NCI-H2081 treated with DMSO at 0.1 percent for 48 hours (cell line): ENCODE measurements at places on chromosomes 16 and 17.

DNA sequence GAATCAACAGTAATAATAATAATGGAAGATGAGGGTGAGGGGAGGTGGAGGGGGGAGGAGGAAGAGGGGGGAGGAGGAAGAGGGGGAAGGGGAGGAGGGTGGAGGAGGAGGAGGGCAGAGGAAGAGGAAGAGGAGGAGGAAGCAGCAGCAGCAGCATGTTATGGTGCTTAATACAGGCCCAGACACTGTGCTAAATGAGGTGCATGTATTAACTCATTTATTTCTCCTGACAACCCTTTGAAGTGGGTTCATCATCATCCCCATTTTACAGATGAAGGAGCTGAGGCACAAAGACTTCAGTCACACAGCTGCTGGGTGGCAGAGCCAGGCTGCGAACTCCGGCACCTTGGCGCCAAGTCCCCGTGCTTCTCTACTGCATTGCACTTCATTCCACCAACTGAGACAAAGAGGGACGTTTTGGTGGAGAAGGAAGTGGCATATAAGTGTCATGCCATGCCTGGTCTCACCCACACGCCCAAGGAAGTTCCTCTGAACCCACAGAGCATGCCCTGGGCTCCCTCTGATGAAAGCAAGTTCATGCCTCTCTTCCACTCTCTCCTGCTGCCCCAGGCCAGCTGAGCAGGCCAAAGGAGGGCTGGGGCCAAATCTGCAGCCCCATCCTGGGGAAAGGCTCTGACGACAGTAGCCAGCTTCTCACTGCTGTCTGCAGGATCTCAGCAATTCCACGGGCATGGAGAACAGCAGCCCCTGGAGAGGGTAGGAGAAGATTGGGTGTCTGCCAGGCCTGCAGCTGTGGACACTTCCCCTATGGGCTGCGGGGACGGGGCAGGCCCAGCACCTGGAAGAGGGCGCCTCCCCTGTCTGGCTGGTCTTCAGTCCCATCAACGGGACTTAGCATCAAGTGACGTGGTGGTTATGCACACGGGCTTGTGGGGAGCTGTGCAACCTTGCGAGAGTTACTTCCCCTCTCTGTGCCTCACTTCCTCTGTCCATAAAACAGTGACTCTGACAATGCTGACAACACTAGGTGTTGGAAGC, 21.8 kb downstream of the XYLT1 start:
- DNase-seq: no peak

DNA sequence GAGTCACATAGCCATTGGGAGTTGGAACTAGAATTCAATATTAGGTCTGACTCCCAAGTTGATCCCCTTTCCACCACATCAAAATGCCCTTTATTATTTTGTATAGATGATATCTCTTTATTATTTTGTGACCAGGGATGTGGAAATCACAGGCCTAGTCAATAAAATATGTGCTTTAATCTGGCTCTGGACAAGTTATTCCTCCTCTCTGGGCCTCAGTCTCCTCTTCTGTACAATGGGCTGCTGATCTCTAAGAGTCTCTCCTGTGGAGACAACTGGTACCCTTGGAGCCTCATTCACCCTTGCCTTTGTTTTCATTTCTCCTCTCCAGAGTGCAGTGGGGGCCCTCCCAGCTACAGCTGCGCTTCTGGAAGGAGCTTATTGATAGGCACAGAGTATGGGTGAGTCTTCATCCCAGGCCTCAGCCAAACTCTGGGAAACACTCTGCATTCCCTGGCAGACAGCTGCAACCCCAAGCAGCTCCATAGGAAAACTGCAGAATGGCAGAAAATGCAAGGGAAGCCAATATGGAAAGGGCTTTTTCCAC, 4.3 kb upstream of the ABAT start:
- no peak for DNase-seq

DNA sequence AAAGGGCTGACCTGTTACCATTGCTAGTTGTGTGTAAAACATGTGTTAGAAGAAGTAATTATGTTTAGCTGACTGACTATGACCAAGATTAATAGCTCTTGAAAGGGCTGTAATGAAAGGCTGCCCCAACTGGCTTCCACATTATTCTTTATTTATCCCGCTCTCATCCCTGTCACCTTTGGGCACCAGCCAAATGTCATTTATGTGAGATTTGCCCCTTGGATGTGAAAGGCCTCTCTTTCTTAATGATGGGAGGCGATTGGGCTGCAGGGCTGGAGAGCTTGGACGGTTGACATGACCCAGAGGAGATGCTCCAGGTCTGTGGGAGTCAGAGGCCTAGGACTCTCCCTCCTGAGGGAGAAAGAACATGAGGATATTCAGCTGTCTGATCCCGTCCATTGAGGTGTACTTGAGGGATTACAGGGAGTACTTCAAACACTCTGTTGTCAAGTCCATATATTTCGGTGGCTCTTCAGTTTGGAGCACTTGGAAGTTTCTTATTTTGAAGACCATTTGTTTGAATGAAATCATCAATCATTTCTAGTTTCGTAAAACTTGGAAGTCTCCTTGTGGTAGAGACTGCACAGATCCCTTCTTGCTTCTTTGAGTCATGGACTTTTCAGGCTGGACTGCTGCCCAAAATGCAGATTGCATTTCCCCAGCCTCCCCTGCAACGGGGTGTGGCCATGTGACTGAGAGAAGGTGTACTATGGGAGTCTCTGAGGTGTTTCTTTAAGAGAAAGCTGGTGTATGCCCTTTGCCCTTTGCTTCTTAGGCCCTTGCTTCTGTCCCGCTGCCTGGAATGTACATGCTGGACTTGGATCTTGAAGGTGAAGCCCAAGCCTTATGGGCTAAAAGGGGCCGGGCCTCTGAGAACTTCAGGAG, 51.3 kb downstream of the FTO start:
- peak; percentile 9 for DNase-seq

- DNase-seq: no peak
These were observed 8.6 kb downstream of the DNAAF1 start for GRCh38 chr16:84153660-84154214.

GRCh38 chr17:66813296-66813695, 21.6 kb upstream of the CACNG5 start:
- no peak for DNase-seq

DNA sequence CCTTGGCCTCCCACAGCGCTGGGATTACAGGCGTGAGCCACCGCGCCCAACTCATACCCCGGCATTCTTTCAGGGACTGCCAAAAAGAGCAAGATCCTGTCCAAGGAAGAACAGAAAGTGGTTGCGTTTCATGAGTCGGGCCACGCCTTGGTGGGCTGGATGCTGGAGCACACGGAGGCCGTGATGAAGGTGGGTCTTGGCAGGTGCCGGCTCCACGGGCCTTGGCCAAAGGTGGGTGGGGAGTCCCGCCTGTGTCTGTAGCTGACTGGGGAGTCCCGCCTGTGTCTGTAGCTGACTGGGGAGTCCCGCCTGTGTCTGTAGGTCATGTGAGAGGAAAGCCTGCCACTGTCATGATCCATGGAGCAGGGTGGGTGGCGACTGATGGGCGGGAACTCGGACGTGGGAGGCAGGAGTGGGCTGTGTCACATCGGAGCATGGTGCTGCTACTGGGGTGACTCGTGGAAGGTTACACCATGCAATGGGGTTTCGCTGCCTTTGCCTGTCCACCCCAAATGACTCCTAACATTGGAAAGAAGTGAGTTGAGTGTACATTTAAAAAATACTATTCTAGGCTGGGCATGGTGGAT, 10.0 kb upstream of the RPL13 start:
- DNase-seq: no peak

DNA sequence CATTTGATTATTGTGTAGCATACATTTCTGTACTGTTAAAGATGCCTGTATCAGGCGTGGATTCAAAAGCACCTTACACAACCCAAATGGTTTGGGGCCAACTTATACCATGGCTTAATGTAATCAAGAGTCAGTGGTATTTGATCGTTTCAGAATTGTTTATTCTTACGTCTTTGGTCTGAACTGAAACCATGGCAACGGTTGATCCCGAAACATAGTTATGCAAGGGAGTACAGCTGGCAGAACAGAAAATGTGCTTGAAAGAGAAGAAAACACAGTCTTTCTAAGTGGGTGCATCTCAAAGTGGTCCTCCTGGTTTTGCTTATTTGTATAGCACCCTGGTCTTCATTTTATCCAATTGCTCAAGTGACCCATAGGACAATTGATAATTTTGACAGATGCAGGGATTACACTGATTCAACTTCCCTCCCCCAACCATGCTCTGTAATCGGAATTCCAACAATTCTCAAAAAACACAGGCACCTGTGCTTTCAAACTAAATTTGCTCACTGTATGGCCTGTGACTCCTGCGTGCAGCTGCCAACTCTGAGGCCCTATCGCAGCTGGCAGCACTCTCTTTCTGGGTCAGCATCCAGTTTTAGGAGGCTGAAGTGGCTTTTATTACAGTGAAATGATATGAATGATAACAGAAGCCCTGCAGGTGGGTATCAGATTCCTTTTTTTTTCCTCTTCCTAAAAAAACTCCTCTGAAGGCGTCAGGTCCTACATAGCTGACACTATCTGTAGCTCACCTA, 77.0 kb upstream of the AXIN2 start:
- DNase-seq: no peak

DNA sequence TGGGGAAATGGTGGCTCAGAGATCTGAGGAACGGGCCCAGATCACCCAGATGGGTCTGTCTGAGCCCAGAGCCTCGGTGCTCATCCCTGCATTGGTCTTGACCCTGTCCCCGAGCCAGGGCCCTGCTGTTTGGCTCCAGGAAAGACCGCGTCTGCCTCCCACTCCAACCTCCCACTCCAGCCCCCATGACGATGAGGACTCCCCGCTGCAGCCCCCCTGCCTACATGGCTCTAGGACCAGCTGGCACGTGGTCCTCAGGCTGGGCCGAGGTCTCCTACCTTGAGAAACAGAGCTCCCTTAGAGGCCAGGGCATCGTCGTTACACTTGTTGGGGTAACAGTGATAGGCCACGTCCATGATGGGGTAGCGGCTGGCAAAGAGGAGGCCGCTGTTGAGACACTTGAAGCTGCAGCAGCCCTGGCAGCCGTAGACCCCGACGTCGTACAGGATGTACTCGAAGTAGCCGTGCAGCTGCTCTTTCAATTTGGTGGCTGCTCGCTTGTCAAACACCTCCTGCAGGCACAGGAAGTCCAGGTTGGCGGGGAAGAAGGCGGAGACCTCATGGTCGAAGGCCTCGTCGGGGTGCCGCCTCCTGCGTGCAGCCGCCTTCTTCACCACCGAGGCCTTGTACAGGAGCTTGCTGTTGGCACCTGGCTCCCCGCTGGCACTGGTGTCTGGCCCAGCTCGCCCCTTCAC, 59.9 kb downstream of the PRMT7 start:
- DNase-seq: no peak

GRCh38 chr17:34306466-34306865, 12.8 kb upstream of the CCL8 start:
- DNase-seq: no peak

GRCh38 chr16:17147942-17148341, 322.8 kb downstream of the XYLT1 start:
- no peak for DNase-seq

- no peak for DNase-seq
These were observed 43.4 kb upstream of the SLC38A10 start for GRCh38 chr17:81338274-81339190.
